ENCODE measurements at places on chromosomes 5 and 9.

DNA sequence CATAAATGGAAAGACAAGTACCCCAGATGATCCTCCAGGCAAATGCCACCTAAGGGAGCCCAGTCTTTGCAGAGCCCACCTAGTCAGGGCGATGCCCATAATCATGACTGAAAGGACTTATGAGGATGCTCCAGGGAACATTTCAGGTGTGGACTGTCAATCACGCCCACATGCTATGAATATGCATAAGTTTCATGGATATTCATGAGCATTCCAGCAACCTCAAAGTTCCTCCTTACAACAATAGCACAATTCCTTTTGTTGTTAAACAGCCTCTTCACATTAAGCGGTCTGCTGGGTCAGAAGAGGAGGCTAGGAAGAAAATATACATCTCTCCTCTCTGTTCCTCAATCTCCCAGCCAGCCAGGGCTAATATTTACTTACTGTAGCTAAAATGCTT lies 161.6 kb downstream of the C5orf15 start:
- no peak for DNase-seq

DNA sequence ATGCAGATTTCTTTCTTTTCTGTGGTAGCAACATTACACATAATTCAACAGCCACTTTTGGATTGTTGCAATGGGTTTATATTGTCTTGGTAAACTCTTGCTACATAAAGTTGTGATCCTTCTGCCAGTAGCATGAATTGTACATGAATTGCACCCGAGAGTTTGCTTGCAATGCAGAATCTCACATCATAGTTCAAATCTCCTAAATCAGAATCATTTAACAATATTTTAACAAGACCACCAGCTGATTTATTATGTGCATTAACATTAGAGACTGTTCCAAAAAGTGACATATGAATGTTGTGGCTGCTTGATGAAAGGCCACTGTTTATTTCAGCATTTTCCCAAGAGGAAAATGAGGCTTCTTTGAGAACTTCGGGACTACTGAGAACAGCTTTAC lies 1491.8 kb upstream of the NUDT12 start:
- no peak for DNase-seq

GRCh38 chr5:176629853-176630680 lies at the start of the genes EIF4E1B and SNCB:
TSS of gene EIF4E1B (plus strand) at chr5:176630675. CDS start at chr5:176642788, 12,113 bp downstream.
TSS of gene SNCB (minus strand) at chr5:176630534. CDS start at chr5:176629654, 880 bp downstream.
- DNase-seq, result no peak

- DNase-seq, result no peak
Observed at GRCh38 chr5:59115345-59115744, 532.5 kb downstream of the RAB3C start.

- DNase-seq, result no peak
Observed at GRCh38 chr5:44869928-44870327, 61.2 kb downstream of the MRPS30 start.

All from stomach (tissue), 19 donors.